Occipital lobe (tissue), 3 donors: ENCODE measurements at places on chromosomes 6 and 20. TPM values are rescaled to one million over a fixed set of nuclear protein-coding genes. Genes with fewer than 3 reads are reported as not detected.

The BMP6 gene
- 6.9 TPM for total RNA-seq

The PHACTR2 gene
- total RNA-seq = 20.6 TPM

The HLA-C gene
- total RNA-seq = 28.1 TPM

The SOX18 gene
- 0.31 TPM for total RNA-seq

DNA sequence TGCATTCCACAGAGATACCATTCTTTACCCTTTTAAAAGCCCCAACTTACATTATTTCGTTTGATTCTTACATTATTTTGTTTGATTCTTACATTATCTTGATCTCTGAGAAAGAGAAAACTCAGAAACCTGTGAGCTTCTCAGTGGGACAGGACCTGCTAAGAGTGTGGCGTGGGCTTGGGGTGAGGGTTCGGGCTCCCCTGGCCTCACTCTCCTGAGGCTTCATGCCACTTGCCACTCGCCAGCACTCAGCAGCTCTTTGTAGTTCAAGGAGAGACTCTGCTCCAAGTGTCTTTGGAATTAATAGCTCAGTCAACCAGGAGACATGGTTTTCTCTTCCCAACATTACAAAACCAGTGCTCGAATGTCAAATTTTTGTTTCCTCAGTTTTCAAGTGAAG is 132.4 kb upstream of the RGS17 start:
- no peak for DNase-seq

DNA sequence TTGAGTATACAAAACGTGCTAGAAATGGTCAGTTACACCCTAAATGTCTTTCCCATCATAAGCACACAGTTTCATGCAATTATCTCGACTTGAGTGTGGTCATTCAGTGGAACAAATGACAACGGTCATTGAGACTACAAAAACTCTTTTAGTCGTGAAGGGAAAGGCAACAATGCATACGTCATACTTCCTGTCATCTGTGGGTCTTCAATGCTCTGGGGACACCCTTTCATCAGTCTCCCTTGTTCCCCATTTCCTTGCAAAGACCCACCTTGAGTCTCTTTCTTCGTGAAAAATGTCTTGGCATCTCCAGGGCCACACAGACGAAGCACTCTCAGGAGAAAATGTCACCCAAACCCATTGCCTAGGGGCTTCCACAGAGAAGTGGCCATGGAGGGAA is 238.5 kb downstream of the GMPR start:
- no peak for DNase-seq

GRCh38 chr20:8361006-8361652 is 229.1 kb downstream of the PLCB1 start:
- DNase-seq = no peak

DNA sequence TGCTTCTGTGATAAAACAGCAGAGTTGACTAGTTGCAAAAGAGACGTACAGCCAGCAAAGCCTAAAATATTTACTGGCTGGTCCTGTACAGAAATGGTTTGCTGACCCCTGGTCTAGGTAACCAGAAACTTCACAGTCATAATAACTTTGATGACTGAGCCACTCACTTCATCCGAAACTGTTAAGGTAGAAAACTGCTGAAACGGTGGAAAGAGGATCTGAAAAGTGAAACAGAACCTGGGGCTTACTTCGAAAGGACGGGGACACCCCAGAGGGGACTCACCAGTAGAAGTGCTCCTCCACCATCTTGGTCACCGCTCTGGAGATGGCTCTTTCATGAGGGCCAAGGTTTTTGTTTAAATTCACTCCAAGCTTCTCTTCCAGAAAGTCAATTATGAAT is 16.4 kb downstream of the FAXC start:
- DNase-seq = no peak

- DNase-seq = no peak
These were observed 21.9 kb upstream of the NPBWR2 start for GRCh38 chr20:64129146-64129782.
